GM12892 (cell line): ENCODE measurements at places on chromosomes 5 and 9.
A peak's percentile ranks its signal among the peaks of the same experiment; 100 is the strongest.

DNA sequence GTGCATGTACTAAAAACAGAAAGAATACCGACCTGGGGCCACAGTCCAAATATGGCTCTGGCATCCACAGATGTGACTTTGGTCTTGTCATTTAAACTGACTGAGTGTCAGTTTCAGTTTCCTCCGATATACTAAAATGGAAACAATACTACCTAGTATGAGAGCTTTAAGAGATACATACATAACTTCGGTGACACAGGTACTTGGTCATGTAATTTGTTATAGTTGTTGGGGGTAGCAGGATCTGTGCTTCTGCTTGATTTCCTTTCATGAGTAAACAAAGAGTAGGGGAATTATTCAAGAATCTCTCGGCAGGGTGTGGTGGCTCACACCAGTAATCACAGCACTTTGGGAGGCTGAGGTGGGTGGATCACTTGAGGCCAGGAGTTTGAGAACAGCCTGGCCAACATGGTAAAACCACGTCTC is 32.1 kb downstream of the MTMR12 start:
- no peak for DNase-seq

GRCh38 chr5:7754997-7755596 is 95.8 kb downstream of the CFAP90 start:
- no peak for DNase-seq

- DNase-seq, result no peak
Observed at GRCh38 chr5:97133101-97133500, 9.3 kb downstream of the LIX1 start.

GRCh38 chr5:107814183-107814827 is 143.6 kb upstream of the EFNA5 start:
- no peak for DNase-seq

- no peak for DNase-seq
Observed at GRCh38 chr5:134069553-134069952, 44.9 kb upstream of the TCF7 start.

- DNase-seq, result no peak
Observed at GRCh38 chr5:78562714-78563330, 85.8 kb downstream of the LHFPL2 start.

DNA sequence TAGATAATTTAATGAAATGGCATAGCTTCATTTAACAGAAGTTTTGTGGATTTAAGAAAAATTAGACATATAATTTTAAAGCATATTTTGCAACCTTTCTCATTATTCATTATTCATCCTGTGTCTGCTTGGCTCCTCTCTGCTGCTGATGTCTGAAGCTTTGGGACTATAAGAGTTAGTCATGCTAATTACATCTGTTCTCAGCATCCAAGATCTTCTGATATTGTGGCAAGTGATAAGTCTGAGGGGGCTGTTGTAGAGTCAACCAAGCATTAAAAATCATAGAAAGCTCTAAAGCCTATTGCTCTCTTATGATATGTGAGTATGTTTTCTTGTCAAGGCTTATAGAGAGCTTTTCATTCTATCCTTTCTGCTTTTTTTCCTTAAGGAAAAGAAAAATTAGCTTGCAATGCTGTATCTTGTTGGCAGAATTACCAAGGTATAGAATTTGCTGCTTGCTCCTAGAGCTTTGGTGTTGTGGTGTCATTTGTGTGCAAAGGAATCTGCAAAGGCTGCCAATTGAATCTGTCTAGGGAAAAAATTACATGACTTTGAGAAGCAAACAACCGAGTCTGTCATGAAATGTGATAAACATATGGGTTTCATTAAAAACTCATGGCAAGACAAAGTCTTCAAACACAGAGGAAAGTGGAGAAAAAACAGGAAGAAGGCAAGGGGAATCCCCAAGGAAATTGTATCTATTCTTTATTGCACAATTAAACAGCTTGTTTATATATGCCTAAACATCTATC is 156.1 kb upstream of the DAB2 start:
- DNase-seq, result no peak

DNA sequence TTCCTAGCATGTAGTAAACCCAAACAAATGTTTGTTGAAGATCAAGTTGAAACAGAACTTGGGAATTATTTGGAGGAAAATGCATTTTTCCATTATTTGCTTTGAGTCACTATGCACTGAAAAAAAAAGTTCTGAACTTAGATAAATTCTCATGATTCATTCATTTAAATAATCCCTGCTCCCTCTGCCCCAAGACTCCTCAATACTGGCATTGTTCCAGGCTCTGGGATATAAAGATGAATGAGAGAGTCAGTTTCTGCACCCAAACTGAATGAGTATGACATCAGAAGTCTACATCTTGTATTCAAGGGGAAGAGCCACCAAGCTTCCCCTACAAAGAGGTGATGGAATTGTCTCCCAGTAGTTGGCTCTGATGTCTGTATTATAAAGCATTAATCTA is 123.9 kb downstream of the SEC61B start:
- DNase-seq, result no peak

DNA sequence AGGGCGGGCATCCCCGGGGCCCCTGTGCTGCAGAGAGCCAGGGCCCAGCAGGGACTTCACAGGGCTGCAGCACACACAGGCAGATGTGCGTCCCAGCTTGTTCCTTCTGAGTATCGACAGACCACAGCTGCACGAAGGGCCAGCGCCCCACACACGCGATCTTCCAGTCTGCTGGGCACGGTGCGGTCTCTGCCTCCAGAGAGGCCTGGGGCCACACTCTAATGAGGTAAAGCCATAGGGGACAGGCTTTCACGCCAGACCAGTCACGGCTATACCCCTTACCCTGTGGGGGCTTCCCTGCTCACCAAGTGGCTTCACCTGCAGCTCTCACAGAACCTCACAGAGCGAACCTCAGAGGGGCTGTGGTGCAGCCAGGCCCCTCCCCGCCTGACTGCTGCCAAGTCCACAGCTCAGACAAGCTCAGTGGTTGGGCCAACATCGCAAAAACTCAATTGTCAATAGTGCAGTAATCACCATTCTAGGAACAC is 82.2 kb downstream of the SHB start:
- DNase-seq, result no peak

DNA sequence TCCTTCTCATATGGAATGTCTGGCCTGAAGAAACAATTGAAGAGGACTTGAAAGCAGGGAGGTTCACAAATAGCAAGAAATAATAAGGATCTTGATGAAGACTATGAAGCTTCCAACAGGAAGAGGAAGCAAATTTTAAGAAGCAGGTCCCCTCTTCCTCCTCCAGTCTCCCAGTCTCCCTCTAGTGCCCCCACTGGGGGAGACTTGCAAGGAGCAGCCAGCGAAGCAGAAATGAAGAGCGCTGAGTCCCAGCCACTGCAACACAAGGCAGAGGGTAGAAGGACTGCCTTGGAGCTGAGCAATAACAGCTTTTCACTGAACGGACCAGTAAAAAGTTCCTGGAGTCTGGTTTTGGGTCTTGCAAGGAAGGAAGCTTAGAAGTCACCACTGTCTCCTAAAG is 32.6 kb upstream of the ACO1 start:
- no peak for DNase-seq

DNA sequence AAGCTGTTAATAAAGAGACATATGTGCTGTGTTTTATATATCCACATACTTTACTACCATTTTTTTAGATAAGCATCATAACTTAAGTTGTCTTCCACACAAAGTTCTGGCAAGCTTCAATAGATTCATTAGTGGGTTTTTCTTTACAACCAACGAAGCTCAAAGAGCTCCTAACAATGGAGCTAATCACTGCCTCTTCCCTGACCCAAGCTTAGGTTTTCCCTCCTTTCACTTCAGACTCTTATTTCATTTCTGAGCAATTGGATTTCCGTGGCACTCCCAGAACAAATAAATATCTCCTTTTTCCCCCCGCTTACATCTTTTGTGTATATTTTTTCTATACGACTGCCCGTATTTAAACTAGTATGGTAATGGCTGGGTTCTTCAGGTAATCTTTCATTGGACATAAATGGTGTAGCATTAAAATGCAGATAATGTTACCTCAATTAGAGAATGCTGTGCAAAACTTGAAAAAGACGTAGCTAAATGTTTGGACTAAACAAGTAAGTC is 275.5 kb upstream of the TMEM161B start:
- DNase-seq, result no peak

- no peak for DNase-seq
Observed at GRCh38 chr5:89230178-89230577, 347.2 kb upstream of the MEF2C start.

GRCh38 chr5:88736494-88736893 is 146.5 kb downstream of the MEF2C start:
- no peak for DNase-seq

DNA sequence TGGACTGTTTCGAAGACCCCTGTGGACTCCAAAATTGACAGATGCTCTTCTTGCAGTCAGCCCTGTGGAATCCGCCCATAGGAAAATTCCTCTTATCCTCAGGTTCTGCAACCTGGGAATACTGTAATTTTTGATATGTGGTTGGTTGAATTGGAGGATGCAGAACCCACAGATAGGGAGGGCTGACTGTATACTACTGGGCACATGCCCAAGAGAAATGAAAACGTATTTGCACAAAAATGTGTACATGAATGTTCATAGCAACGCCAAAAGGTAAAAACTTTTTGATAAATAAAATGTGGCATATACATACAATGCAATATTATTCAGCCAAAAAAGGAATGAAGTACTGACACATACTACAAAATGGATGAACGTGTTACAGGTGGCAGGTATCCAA is 1.9 kb upstream of the SNAPC3 start:
- no peak for DNase-seq

DNA sequence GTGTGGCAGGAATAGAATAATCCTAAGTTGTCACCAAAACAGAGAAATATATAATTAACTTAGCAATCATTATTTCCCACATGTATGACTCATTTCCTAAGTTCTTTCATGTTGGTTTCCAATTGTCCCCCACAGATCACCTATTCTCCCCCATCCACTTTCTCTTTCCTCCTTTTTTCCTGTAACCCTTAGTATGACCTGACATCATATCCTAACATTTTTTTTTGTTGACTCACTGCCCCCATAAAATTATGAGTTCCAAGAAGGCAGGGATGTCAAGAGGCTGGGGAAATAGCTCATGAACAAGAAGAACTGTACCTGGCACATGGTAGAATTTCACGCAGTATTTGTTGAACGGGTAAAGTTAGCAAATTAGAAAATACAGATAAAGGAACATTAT is 186.7 kb downstream of the DCP2 start:
- no peak for DNase-seq

GRCh38 chr9:21965401-21965951 is 28.7 kb downstream of the CDKN2A start:
- peak; percentile 54 for DNase-seq

GRCh38 chr9:74760031-74760700 is 127.6 kb downstream of the TRPM6 start:
- DNase-seq, result no peak

GRCh38 chr9:7342229-7342628 is 457.3 kb downstream of the DMAC1 start:
- no peak for DNase-seq

DNA sequence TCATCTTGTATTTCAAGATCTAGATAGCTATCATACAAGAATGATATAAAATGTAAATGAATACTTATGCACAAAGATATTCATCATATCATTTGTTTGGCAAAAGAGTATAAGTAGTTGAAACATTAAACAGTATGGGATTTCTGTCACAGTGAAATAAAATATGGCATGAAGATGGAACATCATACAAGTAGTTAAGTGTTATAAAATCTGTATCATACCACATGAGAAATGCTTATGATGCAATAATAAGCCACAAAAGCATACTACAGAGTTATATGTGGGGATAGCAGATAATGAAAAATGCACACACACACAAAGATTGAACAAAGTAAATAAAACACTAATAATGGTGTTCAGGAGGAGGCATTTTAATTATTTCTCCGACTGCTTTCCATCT is 838.0 kb upstream of the DMAC1 start:
- no peak for DNase-seq

- DNase-seq, result no peak
Observed at GRCh38 chr5:175635854-175636584, 21.9 kb upstream of the HRH2 start.

DNA sequence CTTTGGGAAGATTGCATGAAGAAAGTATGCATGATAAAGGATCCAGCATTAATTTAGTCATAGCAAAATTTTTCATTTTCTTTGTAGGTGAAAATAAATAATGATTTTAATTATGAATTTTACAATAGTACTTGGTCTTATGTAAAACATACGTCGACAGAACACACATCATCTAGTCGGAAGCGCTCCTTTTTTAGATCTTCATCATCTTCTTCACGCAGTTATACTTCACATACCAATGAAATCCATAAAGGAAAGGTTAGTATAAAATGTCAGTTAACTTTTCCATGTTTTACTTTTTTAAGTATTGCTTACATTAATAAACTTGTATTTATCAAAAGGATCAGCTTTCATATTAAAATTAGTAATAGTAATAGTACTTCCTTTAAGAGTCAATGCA is 35.8 kb downstream of the C7 start:
- DNase-seq, result no peak

DNA sequence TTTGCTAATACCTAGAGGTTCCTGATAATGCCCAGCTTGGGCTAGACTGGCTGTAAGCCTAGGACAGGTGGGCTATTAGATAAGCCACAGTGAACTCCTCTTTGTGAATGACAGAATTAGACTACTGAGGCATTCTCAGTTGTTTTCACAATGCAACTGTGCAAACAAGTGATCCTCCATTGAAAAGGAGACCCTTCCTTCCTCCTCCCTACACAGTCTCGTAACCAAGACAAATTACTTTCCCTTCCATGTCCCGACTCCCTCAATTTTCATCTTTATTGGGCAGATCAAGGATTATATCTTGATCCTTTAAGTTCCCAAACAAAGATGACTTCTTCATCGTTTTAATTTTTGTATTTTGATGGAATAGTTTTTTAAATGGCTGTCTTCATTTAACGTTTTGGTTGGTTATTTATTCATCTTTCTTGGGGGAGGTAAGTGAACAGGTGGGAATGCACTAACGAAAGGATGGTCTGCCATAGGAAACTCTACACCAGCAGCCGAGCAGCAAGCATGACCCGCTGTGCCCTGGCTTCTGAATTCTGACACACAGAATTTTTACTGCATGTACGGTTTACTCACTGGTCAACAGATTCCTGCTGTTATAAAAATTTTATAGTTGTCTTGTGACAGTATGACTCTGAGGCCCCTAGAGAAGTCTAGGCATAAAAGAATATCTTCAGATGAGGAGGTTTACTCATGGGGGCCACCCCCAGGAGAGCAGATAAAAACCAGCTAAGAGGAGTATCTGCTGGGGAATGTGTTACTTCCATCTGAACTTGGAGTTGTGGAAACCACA is 137.5 kb upstream of the TUT7 start:
- DNase-seq, result no peak

- no peak for DNase-seq
Observed at GRCh38 chr5:126778675-126779403, 1.9 kb downstream of the LMNB1 start.

- DNase-seq, result no peak
Observed at GRCh38 chr5:78546276-78546996, 102.1 kb downstream of the LHFPL2 start.

DNA sequence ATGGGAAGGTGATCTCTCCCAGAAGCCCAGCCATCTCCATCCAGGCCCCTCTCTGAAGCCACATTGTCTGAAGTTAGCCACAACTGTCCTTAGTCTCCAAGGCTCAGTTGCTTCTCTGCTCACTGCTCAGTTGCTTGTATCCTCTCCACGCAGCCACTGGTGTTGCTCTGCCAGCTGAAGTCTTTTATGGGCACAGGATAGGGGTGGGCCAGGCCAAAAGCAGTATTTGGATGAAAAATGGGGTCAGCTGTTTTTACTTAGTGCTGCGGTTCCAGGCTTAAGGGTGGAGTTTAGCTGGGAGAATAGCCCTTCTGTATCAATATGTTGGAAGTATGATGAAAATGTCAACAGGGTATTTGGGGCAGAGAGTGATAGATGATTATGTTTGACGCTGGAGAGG is 168.8 kb upstream of the PPP1R2B start:
- no peak for DNase-seq
